Gastroesophageal sphincter (tissue), 4 donors: ENCODE measurements at places on chromosomes 13 and 19. TPM values are rescaled to one million over a fixed set of nuclear protein-coding genes. Genes with fewer than 3 reads are reported as not detected.
A peak's percentile ranks its signal among the peaks of the same experiment; 100 is the strongest.

DNA sequence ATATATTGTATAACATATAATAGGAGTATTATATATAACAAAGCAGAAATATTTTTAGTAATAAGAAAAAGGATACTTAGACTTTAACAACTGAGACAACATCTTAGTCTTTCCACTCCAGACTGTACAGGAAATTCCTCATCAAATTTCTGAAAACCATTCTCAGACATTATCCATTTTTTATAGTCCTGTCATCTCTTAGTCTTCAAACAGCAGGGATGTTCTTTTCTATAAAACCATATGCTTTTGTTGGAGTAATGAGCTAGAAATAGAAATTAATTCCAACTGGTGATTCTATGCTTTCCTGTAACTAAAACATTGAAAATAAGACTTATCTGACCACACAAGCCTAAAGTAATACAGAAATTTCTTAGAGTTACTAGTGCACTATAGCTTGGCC is 82.2 kb upstream of the CSNK1A1L start:
- no peak for ATAC-seq

Gene SIAH3
- total RNA-seq, result not detected

DNA sequence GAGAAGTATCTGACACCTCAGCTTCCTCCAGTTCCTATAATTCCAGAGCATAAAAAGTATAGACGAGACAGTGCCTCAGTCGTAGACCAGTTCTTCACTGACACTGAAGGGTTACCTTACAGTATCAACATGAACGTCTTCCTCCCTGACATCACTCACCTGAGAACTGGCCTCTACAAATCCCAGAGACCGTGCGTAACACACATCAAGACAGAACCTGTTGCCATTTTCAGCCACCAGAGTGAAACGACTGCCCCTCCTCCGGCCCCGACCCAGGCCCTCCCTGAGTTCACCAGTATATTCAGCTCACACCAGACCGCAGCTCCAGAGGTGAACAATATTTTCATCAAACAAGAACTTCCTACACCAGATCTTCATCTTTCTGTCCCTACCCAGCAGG is 3.1 kb downstream of the KLF5 start:
- ATAC-seq, result no peak

DNA sequence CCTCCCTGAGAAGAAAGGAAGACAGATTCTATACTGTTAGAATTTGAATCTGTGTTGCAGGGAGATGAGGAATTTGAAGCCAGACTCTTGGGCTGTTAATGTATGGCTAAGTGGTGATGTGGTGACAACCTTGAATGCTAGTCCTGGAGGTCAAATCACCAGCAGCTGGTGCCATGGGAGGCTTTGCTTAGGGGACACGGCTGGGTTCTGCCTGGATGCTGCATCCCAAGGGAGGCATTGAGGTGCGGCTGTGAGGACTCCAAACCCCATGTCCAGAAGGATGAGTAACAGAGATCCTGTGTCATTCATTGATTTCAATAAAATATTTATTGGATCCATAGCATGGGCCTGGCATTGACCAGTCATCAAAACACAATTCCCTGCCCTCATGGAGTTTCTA is 42.3 kb downstream of the RFX2 start:
- no peak for ATAC-seq

Gene ELOF1
- 19.1 TPM for total RNA-seq

Gene GJA3
- total RNA-seq, result not detected

DNA sequence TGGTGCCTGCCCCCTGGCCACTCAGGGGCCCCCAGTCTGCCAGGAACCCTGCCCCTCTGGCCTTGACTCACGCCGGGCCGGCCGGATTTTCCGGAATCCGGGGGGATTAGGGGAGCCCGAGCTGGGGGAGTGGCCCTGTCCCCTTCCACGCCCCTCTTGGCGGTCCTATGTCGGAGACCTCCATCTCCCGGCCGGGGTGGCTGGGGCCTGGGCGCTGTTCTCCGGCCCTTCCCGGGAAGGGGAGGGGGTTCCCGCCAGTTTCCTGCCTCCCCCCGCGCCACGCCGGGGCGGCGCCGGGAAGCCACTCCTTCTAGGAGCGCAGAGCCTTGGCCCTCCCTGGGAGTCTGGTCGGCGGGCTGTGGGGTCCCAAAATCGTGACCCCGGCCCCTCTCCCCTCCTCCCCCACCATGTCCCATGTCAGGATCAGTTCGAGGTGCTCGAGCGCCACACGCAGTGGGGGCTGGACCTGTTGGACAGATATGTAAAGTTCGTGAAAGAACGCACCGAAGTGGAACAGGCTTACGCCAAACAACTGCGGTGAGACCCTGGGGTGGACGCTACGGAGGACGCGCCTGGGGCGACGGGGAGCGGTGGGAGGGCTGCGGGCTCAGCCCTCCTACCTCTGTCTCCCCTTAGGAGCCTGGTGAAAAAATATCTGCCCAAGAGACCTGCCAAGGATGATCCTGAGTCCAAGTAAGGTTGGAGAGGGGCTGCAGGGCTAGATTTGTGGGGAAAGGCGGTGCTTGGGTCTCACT is 1.3 kb downstream of the TRIP10 start:
- no peak for ATAC-seq

DNA sequence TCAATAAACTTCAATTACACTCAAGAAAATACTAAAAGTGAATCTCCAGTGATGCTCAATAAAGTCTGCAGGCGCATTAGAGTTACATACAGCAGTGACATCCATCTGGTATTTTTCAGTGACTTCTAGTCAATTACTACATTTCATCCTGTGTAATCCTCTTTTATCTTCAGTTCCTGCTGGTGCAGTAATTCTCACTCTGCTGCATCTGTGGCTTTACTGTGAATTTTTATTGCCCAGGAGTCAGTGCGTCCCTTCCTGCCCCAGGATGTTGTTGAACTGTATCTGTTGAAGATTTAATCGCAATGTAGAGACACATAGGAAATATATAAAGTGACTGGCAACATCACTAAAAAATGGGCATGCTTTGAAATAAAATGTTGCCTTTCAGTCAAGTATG is 196.3 kb upstream of the TMTC4 start:
- ATAC-seq, result no peak

DNA sequence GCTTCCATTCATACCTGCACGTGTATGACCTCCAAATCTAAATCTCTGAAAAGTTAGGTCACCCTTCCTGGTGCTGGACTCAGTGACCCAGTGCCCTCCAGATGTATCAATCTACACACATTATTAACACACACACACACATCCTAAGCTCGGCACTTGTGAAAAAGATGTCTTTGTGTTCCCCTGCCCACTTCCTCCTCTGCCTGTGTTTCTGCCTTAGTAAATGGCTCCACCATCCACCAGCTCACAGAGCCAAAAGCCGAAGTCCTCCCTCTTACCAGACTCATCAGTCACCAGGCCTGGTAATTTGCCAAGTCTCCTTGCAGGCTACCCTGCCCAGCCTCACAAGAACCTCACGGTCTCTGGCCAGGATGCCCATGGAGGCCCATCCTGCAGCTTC is 131.5 kb downstream of the SHISA2 start:
- ATAC-seq, result no peak

DNA sequence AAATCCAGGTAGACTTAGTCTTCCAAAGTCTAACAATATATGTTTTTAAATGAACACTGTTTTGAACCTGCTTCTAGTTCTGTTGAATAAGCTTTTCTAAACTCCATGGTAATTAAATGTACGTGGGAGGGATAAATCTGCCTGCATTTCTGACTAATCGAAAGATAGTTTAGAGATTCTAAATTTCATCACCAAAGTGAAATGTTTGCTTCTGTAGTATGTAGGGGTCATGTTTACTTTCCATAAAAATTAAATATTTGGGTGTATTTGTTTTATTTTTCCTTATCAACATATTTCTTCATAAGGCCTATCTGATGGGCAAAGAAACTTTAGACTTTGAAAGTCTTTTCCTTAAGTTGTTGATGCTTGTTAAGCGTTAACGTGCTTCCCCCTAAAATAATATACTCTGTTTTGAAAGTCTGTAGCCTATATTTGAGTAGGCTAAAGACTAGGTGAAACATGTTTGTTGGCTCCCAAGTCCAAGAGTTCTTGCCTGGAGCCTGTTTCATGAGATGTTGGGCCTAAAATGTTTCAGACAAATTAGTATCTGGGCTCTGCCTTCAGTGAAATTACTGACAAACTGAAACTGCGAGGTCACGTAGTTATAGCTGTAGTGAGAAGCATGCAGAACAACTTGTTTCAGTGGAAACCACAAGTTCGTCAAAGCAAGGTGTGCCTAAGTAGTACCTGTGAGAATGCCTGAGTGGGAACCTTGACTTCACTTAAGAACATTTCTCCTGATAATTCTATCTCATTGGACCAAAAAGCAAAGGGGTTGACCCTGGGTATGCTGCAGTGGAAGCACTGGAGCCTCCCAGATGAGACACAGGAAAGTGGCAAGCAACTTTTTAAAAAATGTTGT is 126.2 kb downstream of the LMO7 start:
- peak; percentile 25 for ATAC-seq
